ENCODE measurements at places on chromosomes 3 and 15. TPM values are rescaled to one million over a fixed set of nuclear protein-coding genes. Genes with fewer than 3 reads are reported as not detected.

Gene STRA6
- total RNA-seq: 0.40 TPM

Gene WNT7A
- 2.0 TPM for total RNA-seq

Gene P3H2
- 59.9 TPM for total RNA-seq

Gene CISH
- 42.9 TPM for total RNA-seq

Gene ITGB5
- 126 TPM for total RNA-seq

Gene SLC30A4
- total RNA-seq: 7.8 TPM

GRCh38 chr3:160879859-160880258, 123.8 kb downstream of the PPM1L start:
- DNase-seq: no peak
- no peaks in the 10 kb centered on the region for H3K27me3 ChIP-seq

DNA sequence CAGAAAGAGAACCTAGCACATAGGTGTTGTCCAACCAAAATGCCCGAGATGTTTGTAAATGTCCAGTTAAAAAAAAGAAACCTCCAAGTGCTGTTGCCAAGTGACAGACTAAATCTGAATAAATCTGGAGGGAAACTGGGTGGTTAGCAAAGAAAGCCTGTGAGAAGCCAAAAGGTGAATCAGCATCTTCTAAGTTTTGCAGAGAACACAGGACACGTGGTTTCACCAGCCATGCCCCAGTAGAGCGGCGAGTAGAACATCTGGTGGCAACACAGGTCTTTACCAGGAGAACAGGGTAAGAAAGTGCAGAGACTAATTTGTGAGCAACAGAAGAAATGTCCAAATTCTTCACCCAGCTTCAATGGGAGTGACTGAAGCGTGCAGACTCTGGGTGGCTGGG, 986.0 kb downstream of the ROBO2 start:
- no peak overlapping the region for H3K27ac ChIP-seq
- H3K36me3 ChIP-seq: no peaks in the 10 kb centered on the region
- H3K4me3 ChIP-seq: no peak overlapping the region
- DNase-seq: no peak
- no peaks in the 10 kb centered on the region for H3K27me3 ChIP-seq
- no peaks in the 10 kb centered on the region for H3K4me1 ChIP-seq

GRCh38 chr15:45429941-45430792, 51.8 kb upstream of the GATM start:
- no peak overlapping the region for H3K27ac ChIP-seq
- H3K4me3 ChIP-seq: peak overlapping the region; percentile 8
- no peaks in the 10 kb centered on the region for H3K36me3 ChIP-seq
- H3K27me3 ChIP-seq: no peaks in the 10 kb centered on the region
- H3K4me1 ChIP-seq: no peaks in the 10 kb centered on the region
- DNase-seq: peak; percentile 43

DNA sequence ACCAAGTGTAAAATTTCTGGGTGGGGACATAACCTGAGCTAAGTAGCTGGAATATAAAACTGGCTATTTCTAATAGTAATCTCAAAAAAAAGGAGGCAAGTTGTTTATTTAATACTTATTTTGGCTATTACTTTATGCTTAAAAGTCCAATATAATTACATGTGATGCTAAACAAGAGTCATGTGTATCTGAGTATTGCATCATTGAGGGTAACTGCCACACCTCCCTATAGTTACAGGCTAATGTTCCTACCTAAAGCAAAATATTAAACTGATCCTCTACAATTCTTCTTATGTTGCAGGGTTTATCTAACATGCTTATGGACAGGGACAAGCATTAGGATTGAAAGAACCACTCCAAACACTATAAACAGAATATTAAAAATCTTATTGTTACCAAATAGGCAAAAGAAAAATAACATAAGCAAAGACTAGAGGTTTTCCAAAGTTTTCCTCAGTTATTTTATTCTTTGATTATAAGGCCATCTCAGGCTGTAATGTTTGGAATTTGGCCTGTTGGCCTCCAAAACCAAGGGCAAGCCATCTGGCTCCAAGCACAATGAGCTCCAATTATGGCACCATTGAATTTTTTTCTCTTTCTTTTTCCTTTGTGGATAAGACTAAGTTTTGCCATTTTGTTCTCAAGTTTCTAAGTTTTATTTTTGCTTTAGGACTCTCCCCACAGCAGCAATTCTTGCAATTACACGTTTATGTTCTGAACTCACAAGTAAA, 75.8 kb upstream of the ABI3BP start:
- no peak for DNase-seq
- no peaks in the 10 kb centered on the region for H3K4me1 ChIP-seq
- H3K4me3 ChIP-seq: no peak overlapping the region
- no peaks in the 10 kb centered on the region for H3K36me3 ChIP-seq
- H3K27ac ChIP-seq: no peak overlapping the region
- no peaks in the 10 kb centered on the region for H3K27me3 ChIP-seq

GRCh38 chr3:34646911-34647460, 848.6 kb downstream of the PDCD6IP start:
- H3K4me3 ChIP-seq: no peak overlapping the region
- no peaks in the 10 kb centered on the region for H3K36me3 ChIP-seq
- no peak overlapping the region for H3K27ac ChIP-seq
- no peak for DNase-seq
- no peaks in the 10 kb centered on the region for H3K27me3 ChIP-seq

- peaks cover 4% of the 10 kb centered on the region for H3K4me1 ChIP-seq
- H3K27ac ChIP-seq: no peak overlapping the region
- no peak for DNase-seq
- no peak overlapping the region for H3K4me3 ChIP-seq
- H3K27me3 ChIP-seq: peaks cover 3% of the 10 kb centered on the region
Measured at GRCh38 chr3:108415661-108416060, 94.7 kb downstream of the MYH15 start.

DNA sequence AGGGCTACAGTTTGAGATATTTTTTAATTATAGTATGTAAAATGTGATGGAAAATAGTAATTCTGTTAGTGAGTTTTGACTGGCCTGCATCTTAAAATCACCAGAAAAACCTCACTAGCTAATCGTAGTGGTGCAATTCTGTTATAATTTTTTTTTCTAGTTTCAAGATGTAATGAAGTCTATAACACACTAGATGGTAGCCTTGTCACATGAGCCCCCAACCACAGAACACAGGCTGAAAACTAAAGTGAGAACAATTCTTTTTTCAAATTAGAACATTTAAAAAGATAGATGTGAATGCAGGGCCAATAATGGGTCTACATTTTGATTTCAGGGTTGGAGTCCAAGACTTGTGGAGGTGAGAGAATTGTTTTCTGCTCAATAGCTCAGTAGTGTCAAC, 83.3 kb upstream of the KCNH8 start:
- no peaks in the 10 kb centered on the region for H3K36me3 ChIP-seq
- no peak for DNase-seq
- no peaks in the 10 kb centered on the region for H3K27me3 ChIP-seq

- peak; percentile 26 for DNase-seq
- no peak overlapping the region for H3K4me3 ChIP-seq
- H3K27ac ChIP-seq: no peak overlapping the region
- no peaks in the 10 kb centered on the region for H3K4me1 ChIP-seq
- H3K36me3 ChIP-seq: no peaks in the 10 kb centered on the region
- H3K27me3 ChIP-seq: no peaks in the 10 kb centered on the region
Measured at GRCh38 chr3:102510663-102511062, 75.8 kb downstream of the ZPLD1 start.

DNA sequence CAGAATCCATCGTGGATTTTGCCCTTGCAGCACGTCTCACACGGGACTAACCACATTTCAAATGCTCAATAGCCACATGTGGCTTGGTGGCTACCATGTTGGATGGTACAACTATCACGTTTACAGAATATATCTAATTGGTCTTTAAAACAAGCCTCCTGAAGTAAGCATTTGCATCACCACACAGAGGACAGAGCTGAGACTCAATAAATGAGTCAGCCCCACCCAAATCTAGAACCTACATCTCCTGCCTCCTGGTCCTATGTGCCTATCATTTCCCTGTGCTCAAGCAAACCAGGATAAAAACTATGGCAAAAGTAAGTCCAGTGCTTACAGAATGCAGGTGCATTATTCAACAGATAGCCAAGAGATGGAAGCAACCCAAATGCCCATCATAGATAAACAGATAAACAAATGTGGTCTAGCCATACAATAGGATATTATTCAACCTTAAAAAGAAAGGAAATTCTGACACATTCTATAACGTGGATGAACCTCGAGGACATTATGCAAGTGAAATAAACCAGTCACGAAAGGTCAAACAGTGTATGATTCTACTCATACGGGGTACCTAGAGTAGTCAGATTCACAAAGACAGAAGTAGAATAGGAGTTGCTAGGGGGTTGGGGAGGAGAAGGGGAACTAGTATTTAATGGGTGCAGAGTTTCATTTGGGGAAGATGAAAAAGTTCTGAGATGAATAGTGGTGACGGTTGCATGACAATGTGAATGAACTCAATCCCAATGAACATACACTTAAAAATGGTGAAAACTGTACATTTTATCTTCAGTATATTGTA, 43.9 kb downstream of the SRGAP3 start:
- no peak overlapping the region for H3K4me3 ChIP-seq
- H3K27me3 ChIP-seq: no peaks in the 10 kb centered on the region
- H3K36me3 ChIP-seq: no peaks in the 10 kb centered on the region
- DNase-seq: no peak

DNA sequence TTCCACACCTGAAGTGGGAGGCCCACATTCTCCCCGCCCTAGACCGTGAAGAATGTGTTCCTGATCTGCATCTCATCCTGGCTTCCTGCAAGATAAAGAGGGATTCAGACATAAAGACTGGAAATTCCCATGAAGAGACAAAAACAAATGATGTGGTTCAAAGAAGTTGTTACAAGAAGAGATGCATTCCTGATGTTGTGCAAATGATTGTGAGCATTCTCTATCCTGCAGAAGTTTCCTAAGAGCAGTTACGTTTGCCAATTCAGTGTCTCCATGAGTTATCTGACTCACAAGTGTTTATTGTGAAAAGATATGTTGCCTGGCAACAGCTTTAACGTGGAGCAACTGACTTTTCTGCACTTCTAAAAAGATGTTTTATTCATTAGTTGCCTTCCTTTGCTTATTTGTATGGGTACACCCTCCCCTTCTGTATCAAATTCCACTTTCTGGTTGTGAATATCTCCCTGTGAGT, 107.8 kb downstream of the ZIC4 start:
- peaks cover 14% of the 10 kb centered on the region for H3K4me1 ChIP-seq
- peak; percentile 58 for DNase-seq
- H3K27ac ChIP-seq: no peak overlapping the region
- H3K36me3 ChIP-seq: no peaks in the 10 kb centered on the region
- no peak overlapping the region for H3K4me3 ChIP-seq
- no peaks in the 10 kb centered on the region for H3K27me3 ChIP-seq

- no peaks in the 10 kb centered on the region for H3K36me3 ChIP-seq
- no peaks in the 10 kb centered on the region for H3K4me1 ChIP-seq
- H3K4me3 ChIP-seq: no peak overlapping the region
- no peak for DNase-seq
Measured at GRCh38 chr3:134425943-134426342, 51.7 kb upstream of the AMOTL2 start.

GRCh38 chr15:100775581-100776185, 103.9 kb upstream of the ALDH1A3 start:
- H3K4me3 ChIP-seq: no peak overlapping the region
- H3K27ac ChIP-seq: no peak overlapping the region
- no peak for DNase-seq
- H3K4me1 ChIP-seq: no peaks in the 10 kb centered on the region
- H3K27me3 ChIP-seq: no peaks in the 10 kb centered on the region

- no peaks in the 10 kb centered on the region for H3K36me3 ChIP-seq
- no peak overlapping the region for H3K4me3 ChIP-seq
- H3K27me3 ChIP-seq: no peaks in the 10 kb centered on the region
- H3K4me1 ChIP-seq: no peaks in the 10 kb centered on the region
Measured at GRCh38 chr3:182092662-182093262, 381.0 kb downstream of the SOX2 start.

- H3K4me1 ChIP-seq: peaks cover 2% of the 10 kb centered on the region
- no peak overlapping the region for H3K4me3 ChIP-seq
- H3K27me3 ChIP-seq: no peaks in the 10 kb centered on the region
- no peaks in the 10 kb centered on the region for H3K36me3 ChIP-seq
- no peak for DNase-seq
Measured at GRCh38 chr3:150733373-150733935, 29.5 kb downstream of the SIAH2 start.

Measured in lung (tissue), 17 donors.